ENCODE measurements at places on chromosomes 7 and 10.
A peak's percentile ranks its signal among the peaks of the same experiment; 100 is the strongest.

GRCh38 chr10:22271786-22272185, 44.4 kb upstream of the COMMD3 start:
- no peak for DNase-seq

DNA sequence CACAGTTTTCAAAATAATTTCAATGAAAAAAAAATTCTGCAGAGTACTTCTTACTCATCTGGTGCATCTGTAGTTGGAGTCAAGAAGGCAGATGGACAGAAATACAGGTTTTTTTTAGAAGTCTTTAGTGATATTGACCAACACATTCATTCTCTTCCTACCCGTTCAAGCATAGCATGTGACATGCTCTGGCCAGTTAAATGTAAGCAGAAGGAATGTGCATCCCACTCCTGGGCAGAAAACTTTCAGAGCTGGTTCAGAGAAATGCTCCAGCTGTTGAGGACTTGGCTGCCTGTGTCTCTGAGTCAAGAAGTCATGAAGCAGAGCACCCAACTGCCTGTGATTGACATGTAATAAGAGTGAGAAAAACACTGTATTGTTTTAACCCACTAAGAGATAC, 665.3 kb upstream of the IGFBP3 start:
- peak; percentile 41 for DNase-seq

GRCh38 chr10:123858077-123858681, 33.4 kb downstream of the CPXM2 start:
- DNase-seq, result no peak

DNA sequence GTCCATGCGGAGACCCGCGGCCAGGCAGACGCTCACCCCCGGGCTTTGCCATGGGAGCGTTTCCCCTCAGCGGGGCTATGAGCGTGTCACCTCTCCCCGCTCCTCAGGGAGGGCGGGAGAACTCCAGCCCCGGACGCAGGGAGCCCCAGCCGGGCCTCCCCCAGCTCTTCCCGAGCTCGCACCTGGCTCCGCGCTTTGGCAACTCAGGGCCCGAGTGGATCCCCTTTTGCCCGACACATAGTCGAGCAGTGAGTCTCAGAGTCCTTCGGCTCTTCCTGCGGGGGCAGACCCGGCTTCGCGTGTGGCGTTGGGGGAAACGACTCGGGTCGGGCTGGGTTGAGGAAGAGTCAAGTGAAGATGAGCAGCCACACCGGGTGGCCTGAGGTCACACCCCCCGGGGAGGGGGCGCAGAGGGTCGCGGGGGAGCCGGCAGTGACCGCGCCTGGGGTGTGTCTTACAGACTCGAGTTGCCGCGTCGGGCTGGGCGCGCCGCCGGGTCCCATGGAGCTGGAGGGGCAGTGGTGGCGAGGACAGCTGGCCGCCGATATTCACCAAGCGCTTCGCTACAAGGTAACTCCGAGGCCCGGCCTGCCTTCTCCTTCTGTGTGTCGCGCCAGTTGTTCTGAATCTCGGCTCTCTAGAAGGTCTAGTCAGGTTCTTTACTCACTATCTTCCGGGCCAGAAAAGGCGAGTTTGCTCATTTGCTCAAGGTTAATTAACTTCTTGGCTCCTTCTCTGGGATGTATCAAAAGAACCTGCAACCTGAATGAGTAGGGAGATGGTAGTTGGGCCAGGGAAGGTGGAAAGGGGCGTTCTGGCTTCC, 721 bp downstream of the CCNJ start:
- peak; percentile 33 for DNase-seq

DNA sequence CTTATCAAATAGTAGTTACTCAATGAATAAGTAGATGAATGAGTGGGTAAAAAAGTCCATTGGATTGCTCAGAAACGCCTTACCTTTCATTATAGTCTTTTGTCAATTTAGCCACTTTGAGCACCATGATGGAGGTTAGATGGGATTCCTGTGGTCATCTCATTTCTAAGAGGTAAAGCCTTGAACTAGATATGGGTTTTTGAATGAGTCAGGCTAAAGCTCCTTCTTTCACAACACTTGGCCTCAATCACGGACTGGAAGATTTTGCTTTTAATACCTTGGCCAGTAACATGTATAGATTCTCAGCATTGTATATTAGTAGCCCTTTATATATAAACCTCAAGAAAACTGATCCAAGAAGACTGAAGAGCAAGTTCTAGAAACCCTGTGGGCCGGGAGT, 99.7 kb upstream of the CCDC6 start:
- peak; percentile 93 for DNase-seq

- DNase-seq, result no peak
These were observed 33.6 kb downstream of the CFAP46 start for GRCh38 chr10:132908621-132909295.

GRCh38 chr10:117499248-117500105, 43.1 kb upstream of the EMX2 start:
- DNase-seq, result no peak

GRCh38 chr7:23490357-23491135, 20.3 kb upstream of the IGF2BP3 start:
- peak; percentile 29 for DNase-seq

DNA sequence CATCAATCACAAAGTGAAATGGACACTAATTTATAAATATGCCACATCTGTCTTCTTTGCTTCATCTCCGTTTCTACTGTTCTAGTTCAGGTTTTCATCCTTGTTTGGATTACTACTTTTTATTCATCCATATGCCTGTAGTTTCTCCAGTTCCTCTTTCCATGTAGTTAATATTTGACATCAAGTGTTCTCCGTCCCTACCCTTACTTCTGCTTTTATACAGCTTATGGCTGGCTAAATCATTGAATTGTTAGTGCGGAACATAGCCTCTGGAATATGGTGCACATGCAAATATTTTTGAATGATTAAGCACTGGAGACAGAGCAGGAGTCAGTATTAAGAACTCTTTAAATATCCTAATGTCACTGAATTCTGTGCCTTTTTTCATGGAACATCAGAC, 230.0 kb upstream of the PPP1R3A start:
- DNase-seq, result no peak

- no peak for DNase-seq
These were observed 1209.8 kb upstream of the CELF2 start for GRCh38 chr10:9807846-9808245.

DNA sequence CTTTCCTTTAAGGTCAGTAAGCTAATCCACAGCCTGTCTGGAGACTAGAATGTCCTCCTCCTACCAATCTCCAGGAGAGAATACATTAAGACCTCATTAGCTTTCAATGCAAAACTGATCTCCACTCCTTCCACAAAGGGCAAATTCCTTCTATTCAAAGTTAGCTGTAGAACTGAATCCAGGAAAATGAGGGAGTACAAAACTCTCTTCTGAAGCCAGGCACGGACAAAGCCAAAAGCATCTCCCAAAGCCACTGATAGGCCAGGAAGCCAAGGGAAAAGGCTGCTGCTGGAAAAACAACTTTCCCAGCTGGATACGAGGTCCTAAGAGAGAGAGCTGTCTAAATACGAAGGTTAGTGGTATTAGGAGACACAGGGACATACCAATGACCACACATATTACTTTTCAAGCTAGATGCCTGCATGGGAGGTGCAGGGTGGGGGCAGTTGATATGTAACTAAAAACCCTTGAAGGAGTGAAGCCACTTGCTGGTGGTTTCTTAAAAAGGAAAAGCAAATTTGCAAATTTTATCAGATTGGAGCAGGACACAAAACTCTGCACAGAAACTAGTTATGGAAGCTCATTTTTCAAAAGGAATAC, 43.6 kb downstream of the MKX start:
- DNase-seq, result no peak

GRCh38 chr10:15311569-15312280, 59.4 kb downstream of the FAM171A1 start:
- no peak for DNase-seq

DNA sequence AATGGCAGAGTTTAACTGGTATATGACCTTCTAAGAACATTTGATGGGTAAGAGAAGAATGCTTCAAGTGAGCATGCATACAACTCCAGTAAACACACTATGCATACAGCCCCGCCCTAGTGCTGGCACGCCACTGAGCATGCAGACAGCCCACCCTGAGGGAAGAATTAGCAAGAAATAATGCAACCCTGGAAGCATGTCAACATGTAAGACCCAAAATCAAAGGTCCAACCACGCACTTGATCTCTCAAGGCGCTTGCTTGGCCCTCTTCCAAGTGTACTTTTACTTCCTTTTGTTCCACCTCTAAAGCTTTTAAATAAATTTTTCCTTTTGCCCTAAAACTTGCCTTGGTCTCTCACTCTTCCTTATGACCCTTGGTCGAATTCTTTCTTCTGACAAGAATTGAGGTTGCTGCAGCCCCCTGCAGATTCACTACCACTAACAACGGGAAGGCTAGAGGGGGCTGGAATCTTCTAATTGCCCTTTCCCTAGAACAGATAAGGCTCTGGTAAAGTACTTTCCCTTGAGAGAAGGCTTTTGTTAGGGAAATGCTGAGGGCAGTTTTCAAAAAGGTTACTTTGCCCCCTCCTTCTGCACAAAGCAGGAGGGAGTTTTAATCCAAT, 3.4 kb downstream of the FAM24B start:
- DNase-seq, result no peak

GRCh38 chr10:72276013-72276387, 2.3 kb downstream of the DDIT4 start:
- DNase-seq, result peak; percentile 35

GRCh38 chr10:103872137-103872931, 17.0 kb upstream of the SH3PXD2A start:
- DNase-seq, result no peak

GRCh38 chr7:127683776-127684681, 32.0 kb downstream of the SND1 start:
- DNase-seq, result no peak

DNA sequence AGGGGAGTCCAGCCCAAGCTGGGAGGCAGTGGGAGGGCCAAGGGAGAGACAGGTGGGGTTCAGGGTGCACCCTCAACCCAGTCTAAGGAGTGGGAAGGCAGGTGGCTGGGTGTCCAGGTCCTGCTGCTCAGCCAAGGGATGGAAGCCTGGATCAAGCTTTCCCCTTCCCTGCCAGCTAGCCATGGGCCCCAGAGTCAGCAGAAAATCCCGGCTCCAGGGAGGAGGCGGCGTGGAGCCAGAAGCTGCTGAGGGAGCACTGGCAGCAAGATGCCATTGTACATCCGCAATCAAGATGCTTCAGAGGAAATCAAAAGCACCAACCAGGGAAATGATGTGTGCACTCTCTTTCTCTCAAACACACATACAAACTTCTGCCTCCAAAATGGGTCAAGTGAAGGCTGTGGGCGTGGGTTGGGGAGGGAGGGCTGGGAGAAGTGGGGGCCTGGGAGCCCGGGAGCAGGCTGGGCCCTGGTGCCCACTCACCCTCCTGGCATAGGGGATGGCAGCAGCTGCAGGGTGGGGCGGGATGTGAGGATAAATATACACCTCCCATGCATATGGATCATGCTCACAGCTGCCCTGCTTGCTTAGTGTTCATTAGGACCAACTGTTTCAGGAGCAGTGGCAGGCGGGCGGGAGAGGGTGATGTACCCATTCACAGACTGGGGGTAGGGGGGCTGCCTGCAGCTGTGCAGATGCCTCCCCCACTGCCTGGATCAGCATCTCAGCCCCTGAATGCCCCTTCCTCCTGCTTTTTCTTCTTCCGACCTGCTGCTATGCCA, 24.2 kb downstream of the TRIM8 start:
- no peak for DNase-seq

DNA sequence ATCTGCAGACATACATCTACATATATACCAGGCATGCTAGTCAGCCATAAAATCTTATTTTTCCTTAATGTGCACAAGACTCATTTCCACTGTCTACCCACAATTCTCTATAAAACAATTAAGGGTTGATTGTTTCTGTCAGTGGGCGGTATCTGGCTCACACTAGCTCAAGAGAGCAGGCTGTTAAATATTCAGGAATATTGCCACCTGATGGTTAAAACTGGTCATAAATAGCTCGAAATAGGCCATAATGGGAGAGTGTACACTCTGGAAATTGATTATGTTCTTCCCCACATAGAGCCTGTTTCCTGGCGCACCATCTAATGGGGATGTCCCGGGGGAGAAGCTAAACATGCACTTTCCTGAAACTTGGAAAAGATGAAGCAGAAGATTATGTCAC, 620.6 kb upstream of the ANKRD30A start:
- no peak for DNase-seq

DNA sequence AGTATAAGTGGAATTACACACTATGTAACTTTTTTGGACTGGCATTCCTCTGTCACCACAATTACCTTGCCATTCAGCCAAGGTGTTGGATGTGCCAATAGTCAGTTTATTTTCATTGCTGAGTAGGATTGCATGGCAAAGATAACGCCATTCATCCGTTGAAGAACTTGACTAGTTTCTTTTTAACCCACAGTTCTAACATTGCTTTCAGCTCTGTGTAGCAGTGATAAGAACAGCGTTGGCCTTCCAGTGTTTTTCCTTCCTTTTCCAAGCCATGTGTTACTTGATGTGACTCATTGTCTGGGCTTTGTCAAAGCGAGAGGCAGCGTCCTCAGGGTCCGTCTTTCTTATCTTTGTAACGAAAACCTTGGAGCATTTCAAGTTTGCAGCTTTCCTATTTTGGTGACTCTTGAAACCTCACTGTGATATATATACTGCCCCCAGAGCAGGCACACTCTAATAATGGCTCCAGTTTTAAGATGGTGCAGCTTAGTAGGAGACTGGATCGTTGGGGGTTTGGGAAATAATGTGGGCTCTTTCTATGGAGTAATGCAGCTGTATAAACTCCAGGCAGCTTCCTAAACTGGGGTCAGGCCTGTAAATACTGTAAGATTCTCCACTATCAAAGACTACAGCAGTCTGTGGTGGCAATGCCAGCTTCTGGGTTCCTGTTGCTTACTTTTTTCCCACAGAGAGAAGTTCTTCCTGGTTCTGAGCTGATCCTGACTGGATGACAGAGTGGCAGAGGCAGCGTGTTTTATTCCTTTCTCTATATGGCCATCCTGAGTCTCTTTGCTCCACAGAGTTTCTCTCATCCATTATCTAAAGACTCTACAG, 41.7 kb downstream of the AKR1E2 start:
- DNase-seq, result peak; percentile 58

- no peak for DNase-seq
These were observed 117.8 kb downstream of the ZMIZ1 start for GRCh38 chr10:79186486-79187120.

GRCh38 chr7:54738737-54739136, 20.3 kb downstream of the SEC61G start:
- no peak for DNase-seq

DNA sequence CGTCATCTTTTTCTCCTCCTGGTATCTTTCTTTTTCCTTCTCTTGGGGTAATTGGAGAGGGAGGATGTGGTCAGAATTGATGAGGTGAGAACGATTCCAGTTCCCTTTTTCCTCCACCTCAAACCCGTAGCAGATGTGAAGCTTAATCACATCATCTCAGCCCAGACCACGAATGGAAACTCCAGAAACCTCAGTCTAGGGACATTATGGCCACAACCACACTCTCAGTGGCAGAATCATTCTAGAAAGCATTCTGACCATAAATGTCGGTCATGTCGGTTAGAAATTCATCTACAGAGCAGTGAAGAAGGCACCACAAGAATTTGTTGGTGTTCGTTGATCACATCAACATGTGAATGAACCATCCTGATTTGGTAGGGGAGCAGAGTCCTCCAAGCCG, 78.7 kb downstream of the GATA3 start:
- no peak for DNase-seq

GRCh38 chr7:70710011-70710480, 421.9 kb upstream of the GALNT17 start:
- peak; percentile 89 for DNase-seq

- DNase-seq, result peak; percentile 4
These were observed 24.8 kb downstream of the BRAF start for GRCh38 chr7:140899883-140900282.

- peak; percentile 35 for DNase-seq
These were observed 28.8 kb downstream of the MIOS start for GRCh38 chr7:7595451-7595850.

- no peak for DNase-seq
These were observed 145.9 kb upstream of the EGR2 start for GRCh38 chr10:62961951-62962523.
